GM23338 (cell line): ENCODE measurements at places on chromosomes 16 and 17. TPM values are rescaled to one million over a fixed set of nuclear protein-coding genes. Genes with fewer than 3 reads are reported as not detected.

GRCh38 chr17:79007504-79008381 is 1.8 kb downstream of the CANT1 start:
- no peak overlapping the region for H3K27ac ChIP-seq
- peaks cover 5% of the 10 kb centered on the region; the same call in 1 of the 2 replicates for H3K4me1 ChIP-seq
- H3K4me3 ChIP-seq = no peak overlapping the region
- no peak for DNase-seq
- H3K27me3 ChIP-seq = peaks cover 56% of the 10 kb centered on the region

DNA sequence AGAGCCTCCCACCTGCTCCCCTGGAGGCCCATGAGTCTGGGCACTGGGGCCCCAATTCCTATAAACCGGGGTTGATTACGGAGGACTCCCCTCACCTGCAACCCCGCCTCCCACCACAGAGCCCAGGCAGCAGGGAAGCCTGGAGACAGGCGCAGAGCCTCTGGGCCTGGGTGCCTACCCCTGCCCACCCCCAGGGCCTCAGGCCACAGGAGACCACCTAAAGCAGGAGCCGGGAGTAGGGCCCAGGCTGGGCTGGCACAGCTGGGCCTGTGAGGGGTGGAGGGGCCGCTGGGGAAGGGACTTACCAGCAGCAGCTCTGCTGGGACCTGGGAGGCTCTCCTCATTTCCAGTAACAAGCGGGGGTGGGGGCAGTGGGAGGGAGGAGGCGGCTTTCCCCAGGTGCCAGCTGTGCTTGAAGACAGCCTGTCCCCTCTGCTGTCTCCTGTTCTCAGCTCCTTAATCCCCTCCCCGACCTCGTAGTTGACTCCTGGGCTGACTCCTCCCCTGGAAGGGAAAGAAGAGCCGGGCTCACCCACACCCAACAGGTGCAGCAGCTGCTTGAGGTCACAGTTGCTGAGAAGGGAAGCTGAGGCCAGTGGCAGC is 46.8 kb downstream of the TMEM235 start:
- peaks cover 4% of the 10 kb centered on the region; the same call in 1 of the 2 replicates for H3K4me1 ChIP-seq
- peak; percentile 67 for DNase-seq
- no peak overlapping the region for H3K27ac ChIP-seq
- no peaks in the 10 kb centered on the region for H3K36me3 ChIP-seq
- H3K27me3 ChIP-seq = no peaks in the 10 kb centered on the region

DNA sequence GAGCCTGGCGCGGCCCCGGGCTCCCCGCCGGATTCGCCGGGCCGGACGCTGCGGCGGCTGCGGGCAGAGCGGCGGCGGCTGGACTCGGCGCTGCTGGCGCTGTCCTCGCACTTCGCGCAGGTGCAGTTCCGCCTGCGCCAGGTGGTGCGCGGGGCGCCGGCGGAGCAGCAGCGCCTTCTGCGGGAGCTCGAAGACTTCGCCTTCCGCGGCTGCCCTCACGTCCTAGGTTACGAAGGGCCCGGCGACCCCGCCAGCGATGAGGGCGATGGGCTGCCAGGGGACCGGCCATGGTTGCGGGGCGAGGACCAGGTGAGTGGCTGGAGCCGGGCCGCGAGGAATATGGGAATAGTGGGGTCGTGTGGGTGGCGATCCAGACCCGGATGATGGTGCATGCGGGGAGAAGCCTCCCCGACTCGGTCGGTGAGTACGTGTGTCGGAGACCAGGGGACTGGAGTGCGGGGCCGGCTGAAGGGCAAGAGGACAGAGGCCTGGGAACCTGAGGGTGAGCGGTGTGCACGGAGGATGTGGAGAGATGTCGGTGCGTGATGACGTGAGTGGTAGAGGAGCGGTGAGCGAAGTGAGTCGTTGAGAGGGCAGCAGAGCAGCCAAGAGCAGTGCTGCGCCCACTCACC is 517 bp downstream of the RUNDC1 start:
- no peaks in the 10 kb centered on the region for H3K27me3 ChIP-seq
- no peaks in the 10 kb centered on the region for H3K36me3 ChIP-seq
- H3K4me1 ChIP-seq = peaks cover 16% of the 10 kb centered on the region
- peak overlapping the region; percentile 96 for H3K27ac ChIP-seq

- H3K27ac ChIP-seq = no peak overlapping the region
- no peaks in the 10 kb centered on the region for H3K4me1 ChIP-seq
- H3K27me3 ChIP-seq = no peaks in the 10 kb centered on the region
- DNase-seq = no peak
These were observed 31.1 kb downstream of the BAIAP2 start for GRCh38 chr17:81066072-81066471.

DNA sequence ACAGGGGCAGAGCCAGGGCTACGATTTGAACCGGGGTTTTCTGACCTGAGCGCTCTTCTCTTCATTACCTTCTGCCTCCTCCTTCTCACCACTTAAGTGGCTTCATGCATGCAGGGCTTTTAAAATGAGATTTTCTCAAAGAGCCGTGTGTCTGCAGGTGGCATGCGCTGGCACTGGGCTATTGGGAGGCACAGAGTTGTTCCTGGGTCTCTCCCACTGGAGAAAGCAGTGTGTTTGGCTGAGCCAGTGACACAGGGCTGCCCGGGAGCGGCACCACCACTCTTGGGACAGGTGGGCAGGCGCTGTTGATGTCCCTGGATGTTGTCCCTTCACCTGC is 218.8 kb upstream of the CHMP6 start:
- H3K4me1 ChIP-seq = no peaks in the 10 kb centered on the region
- no peak overlapping the region for H3K4me3 ChIP-seq

DNA sequence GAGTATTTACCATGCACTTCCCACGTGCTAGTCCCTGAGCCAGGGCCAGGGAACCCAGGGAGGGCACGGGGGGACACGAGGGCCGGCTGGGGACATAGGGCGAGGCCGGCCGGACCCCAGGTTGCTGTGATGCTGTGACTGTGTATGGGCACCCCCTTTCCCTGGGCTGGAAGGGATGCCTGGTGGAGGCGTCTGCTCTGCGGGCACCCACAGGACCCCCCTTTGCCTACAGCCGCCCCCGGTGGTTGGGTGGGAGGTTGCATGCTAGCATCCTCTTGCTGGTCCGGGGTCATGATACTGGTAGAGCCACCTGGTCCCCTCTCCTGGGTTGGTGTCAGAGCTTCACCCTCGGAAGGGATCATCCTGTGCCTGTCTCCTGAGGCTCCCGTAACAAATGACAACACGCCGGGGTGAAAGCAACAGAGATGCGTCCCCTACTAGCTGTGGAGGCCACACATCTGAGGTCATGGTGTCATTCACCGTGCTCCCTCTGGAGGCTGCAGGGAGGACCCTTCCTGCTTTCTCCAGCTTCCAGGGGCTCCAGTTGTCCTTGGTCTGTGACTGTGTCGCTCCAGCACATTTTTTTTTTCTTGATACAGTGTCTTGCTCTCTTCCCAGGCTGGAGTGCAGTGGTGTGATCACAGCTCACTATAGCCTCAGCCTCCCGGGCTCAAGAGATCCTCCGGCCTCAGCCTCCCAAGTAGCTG is 3.1 kb upstream of the CIAO3 start:
- H3K4me1 ChIP-seq = no peaks in the 10 kb centered on the region; the same call in 1 of the 2 replicates

DNA sequence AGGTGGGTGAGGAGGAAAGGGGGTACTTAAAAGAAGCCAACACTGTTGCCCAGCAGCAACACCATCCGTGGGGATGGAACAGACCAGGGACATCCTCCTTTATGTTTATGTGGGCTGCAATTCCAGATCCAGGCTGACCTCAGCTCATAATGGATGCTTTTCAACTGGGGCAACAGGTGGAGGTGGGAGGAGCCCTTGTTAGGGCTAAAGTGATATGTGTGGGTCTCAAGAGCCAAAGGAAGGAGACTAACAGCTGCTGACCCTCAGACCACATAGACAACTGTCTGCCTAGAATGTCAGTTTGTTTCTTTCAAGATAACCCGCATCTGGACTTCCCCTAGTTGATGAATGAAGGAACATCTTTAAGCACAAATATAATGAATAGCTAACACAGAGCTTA is 2.0 kb upstream of the INPP5K start:
- H3K27me3 ChIP-seq = no peaks in the 10 kb centered on the region
- peaks cover 7% of the 10 kb centered on the region for H3K4me1 ChIP-seq
- DNase-seq = no peak
- H3K36me3 ChIP-seq = no peaks in the 10 kb centered on the region; the same call in 1 of the 2 replicates
- no peak overlapping the region for H3K4me3 ChIP-seq

DNA sequence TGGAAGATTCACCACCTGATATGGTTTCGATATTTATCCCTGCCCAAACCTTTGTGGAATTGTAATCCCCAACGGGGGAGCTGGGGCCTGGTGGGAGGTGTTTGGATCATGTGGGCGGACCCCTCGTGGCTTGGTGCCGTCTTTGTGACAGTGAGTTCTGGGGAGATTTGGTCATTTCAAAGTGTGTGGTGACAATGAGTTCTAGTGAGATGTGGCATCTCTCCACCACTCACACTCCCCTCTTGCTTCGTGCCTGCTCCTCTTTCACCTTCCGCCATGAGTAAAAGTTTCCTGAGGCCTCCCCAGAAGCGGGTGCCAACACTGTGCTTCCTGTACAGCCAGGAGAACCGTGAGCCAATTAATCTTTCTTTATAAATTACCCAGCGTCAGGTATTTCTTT is 9.7 kb downstream of the CCDC57 start:
- no peaks in the 10 kb centered on the region for H3K4me1 ChIP-seq
- H3K36me3 ChIP-seq = no peaks in the 10 kb centered on the region
- no peaks in the 10 kb centered on the region for H3K27me3 ChIP-seq

DNA sequence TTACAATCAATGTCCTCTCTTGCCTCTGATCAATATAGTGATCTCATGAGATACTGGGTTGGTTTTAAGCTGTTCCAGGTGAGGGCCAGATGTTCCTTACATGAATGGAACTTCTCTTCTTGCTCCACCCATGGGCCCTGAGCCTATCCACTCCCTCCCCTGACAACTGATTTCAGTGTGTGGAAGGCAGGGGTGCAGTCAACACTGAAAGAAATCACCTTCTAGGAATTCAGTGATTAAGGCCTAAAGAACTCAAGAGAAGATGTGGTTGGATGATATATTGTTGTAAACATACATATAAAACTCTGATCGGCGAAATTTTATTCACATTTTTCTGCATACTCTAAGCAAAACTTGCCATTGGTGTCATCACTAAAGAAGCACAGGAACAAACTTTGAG is 6.7 kb upstream of the GOSR2 start:
- DNase-seq = no peak
- H3K27me3 ChIP-seq = no peaks in the 10 kb centered on the region
- no peaks in the 10 kb centered on the region for H3K4me1 ChIP-seq
- H3K36me3 ChIP-seq = no peaks in the 10 kb centered on the region
- H3K4me3 ChIP-seq = no peak overlapping the region

GRCh38 chr16:5504064-5504781 is 406.6 kb upstream of the EEF2KMT start:
- H3K36me3 ChIP-seq = no peaks in the 10 kb centered on the region
- H3K27me3 ChIP-seq = no peaks in the 10 kb centered on the region

DNA sequence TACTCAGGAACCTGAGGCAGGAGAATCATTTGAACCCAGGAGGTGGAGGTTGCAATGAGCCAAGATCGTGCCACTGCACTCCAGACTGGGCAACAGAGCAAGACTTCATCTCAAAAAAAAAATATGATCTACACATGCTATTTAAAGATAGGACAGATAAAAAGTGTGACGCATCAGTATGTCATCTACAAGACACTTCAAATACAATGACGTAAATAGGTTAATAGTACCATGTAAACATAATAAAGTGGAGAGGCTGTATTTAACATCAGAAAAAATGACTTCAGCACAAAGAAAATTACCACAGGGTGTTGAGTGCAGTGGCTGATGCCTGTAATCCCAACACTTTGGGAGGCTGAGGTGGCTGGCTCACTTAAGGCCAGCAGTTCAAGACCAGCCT is 20.2 kb downstream of the ZNF778 start:
- no peak overlapping the region for H3K27ac ChIP-seq
- no peaks in the 10 kb centered on the region for H3K27me3 ChIP-seq
- H3K4me1 ChIP-seq = no peaks in the 10 kb centered on the region; the same call in 1 of the 2 replicates
- no peak for DNase-seq
- H3K4me3 ChIP-seq = no peak overlapping the region

DNA sequence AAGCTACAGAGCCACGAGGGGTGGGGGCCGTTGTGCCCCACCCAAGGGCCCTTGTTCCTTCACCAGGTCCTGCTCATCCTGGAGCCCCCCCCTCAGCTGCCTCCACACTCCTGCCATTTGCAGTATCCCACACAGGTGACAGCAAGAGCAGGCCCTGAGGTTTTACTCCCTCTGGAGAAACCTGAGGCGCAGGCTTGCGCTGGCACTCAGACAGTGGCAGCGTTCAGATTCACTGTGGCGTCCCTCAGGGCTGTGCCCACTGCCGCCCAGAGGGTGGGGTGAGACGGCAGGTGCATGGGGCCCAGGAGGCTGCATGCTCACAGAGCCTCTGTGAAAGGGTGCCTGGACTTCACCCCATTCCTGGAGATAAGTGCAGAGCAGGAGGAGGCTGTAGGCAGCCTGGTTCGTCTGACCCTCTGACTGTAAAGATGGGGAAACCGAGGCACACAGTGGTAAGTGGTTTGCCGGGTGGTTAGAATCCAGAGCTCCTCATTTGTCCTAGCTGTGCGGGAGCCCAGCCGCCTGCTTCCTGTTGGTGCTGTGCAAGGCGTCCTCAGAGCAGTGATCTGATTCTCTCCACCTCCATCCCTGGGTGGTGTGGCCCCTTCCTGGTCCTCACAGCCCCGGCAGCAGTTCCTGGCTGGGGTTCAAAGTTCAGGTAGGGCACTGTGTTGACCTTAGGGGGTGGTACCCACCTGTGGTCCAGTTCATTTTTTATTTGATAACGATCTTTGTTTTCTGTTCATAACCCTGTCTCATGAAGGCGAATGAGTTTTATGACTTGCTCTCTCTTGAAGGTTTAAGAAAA is 1.6 kb downstream of the SPIRE2 start:
- no peak for DNase-seq
- H3K27me3 ChIP-seq = no peaks in the 10 kb centered on the region
- peaks cover 6% of the 10 kb centered on the region for H3K4me1 ChIP-seq
- H3K36me3 ChIP-seq = no peaks in the 10 kb centered on the region
- peak overlapping the region; percentile 82; the same call in 1 of the 2 replicates for H3K4me3 ChIP-seq

GRCh38 chr17:35514564-35514963 is 22.9 kb downstream of the SLFN12L start:
- DNase-seq = no peak
- H3K27ac ChIP-seq = no peak overlapping the region
- no peaks in the 10 kb centered on the region for H3K36me3 ChIP-seq
- H3K27me3 ChIP-seq = peaks cover 23% of the 10 kb centered on the region; the same call in 1 of the 2 replicates

DNA sequence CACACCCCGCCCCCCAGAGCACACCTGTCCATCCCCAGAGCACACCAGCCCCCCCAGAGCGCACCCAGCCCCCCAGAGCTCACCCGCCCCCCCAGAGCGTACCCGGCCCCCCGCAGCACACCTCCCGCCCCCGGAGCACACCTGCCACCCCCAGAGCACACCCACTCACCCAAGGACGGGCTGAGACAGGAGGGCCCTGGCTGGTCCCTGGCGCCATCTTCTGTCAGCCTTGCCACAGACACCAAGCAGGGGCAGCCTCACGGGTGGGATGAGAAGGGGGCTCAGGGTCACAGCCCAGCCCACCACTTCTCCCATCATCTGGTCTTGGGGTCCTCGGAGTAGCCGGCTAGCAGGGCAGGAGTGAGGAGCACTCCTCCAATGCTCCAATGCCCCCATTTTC is 31.8 kb downstream of the PIEZO1 start:
- H3K27ac ChIP-seq = no peak overlapping the region
- DNase-seq = no peak
- H3K4me1 ChIP-seq = no peaks in the 10 kb centered on the region
- no peaks in the 10 kb centered on the region for H3K36me3 ChIP-seq
- H3K4me3 ChIP-seq = no peak overlapping the region

GRCh38 chr17:42682722-42683403 is 532 bp downstream of the CNTNAP1 start:
- peaks cover 26% of the 10 kb centered on the region; the same call in 1 of the 2 replicates for H3K4me1 ChIP-seq
- peak overlapping the region; percentile 67 for H3K4me3 ChIP-seq

The ARHGAP44 gene
- 10.1 and 16.4 TPM in 2 replicates for total RNA-seq

The KRTAP9-7 gene
- not detected in 2 replicates for total RNA-seq

The SECTM1 gene
- total RNA-seq = 0.16 and 1.3 TPM in 2 replicates

The LGALS9B gene
- total RNA-seq = not detected in 2 replicates

The SKAP1 gene
- not detected in 2 replicates for total RNA-seq

The FBXL16 gene
- total RNA-seq = 10.6 and 12.6 TPM in 2 replicates

The NPIPB9 gene
- 6.2 and 9.9 TPM in 2 replicates for total RNA-seq
